Nephron progenitor cell (in vitro differentiated cells): ENCODE measurements at places on chromosomes 16 and 17.

DNA sequence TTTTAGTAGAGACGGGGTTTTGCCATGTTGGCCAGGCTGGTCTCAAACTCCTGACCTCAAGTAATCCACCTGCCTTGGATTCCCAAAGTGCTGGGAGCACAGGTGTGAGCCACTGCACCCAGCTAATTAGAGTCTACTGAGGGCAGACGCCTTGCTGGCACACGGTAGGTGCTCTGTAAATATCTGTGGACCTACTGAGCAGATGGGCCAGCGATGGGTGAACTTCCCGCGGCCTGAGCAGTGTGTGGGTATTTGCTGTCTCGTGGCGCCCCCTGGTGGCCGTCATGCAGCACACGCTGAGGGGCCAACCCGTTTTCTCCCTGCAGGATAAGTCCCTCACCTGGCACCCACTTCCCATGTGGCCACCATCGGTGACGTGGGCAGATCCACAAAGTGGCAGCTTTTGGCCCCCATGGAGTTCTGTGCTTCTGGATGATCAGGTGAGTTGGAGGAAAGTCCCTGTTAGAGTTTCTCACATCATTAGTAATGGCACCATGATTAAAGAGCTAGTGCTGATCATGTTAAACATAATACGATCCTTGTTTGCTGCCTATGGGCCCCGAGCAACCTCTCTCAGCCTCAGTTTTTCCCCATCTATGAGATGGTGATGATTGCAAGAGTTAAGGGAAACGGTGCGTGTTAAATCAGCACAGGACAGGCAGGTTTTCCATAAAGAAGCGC lies 40.7 kb downstream of the ZDHHC7 start:
- DNase-seq = peak; percentile 87

DNA sequence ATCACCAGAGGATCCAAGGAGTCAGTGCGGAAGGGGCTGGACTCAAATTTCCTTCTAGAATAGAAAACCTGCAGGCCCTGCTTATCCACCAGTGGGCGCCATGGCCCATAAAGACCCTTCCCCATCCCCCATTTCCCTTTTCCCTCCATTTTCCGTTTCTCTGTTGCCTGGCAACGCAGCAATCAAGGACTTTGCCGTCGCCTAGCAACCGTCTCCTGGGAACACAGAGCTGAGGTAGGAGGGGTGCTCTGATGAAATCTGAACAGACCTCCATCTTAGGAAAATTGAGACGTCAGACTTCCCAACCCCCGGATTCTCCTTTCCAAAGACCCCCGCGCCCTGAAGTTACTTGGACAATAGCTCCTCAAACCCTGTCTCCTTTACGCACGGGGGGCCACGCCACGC lies 5.7 kb downstream of the DLG4 start:
- peak; percentile 94 for DNase-seq

DNA sequence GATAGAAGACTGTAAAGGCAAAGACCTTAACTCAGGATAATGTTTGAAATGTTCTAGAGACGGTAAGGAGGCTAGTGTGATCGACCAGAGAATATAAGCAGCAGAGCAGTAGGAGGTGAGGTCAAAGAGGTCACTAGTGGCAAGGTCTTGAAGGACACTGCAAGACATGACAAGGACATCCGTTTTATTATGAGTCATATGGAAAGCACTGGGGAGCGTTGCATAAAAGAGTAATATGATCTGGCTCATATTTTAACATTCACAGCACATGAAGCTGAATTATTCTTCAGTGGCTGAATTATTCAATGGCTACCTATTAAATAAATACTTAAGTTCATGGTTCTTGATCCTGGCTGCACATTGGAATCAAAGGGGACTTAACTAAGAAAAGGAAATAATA lies 123.7 kb downstream of the SOX9 start:
- no peak for DNase-seq

- no peak for DNase-seq
Measured at GRCh38 chr16:77387815-77388209, 47.0 kb downstream of the ADAMTS18 start.

DNA sequence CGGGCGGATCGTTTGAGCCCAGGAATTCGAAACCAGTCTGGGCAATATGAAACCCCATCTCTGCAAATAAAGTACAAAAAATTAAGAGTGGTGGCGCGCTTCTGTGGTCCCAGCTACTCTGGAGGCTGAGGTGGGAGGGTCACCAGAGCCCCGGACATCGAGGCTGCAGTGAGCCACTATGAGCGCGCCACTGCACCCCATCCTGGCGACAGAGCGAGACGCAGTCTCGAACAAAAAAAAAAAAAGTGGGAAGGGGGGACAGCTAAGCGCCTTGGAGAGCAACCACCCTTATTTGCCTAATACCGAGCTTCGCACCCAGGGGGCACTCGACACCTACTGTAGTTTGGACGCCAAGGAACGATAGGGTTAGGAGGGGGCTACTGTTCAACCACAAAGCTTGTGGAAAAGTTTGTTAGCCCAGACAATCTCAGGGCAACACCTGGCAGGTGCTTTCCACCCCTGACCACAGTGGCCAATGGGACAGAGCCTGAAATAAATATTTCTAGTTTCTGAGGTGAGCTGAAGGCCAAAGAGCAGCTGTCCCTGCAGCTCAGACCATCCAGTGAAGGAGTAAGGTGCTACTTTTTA lies 847 bp upstream of the PSMC3IP start:
- DNase-seq = peak; percentile 81

DNA sequence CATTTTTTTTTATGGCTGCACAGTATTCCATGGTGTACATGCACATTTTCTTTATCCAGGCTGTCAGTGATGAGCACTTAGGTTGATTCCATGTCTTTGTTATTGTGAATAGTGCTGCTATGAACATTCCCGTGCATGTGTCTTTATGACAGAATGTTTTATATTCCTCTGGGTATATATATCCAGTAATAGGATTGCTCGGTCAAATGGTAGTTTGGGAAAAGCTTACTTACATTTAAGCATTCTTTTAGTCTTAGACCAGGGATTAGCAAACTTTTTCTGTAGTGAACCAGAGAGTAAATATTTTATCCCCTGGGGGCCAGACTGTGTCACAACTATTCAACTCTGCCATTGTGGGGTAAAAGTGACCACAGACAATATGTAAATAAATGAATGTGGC lies 40.2 kb downstream of the MED13 start:
- DNase-seq = no peak

DNA sequence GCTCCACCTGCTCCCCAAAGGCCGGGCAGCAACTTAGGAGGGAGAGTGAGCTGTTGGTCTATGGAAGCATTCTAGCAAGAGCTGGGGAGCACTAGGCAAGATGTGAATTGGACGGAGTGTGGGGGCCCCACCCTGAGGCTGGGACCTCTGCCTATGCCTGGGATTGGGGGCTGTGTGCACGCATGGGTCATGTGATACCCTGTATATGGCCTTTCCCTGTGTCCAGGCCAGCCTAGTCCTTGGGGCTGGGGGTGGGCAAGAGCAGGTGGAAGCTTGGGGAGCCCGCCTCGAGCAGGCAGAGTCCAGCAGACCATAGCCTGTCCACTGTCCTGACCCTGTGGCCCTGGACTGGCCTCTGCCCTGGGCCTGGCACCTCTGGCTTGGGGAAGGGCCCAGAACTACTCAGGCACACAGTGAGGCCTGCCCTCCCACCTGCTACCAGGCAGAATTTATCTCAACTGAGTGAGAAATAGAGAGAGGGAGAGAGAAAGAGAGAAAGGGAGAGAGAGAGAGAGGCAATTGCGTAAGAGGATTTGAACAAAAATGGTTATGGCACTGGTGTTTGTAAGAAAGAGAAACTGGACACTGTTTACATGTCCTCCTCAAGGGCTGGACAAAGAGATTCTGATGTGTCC lies 19.1 kb downstream of the PDP2 start:
- no peak for DNase-seq

DNA sequence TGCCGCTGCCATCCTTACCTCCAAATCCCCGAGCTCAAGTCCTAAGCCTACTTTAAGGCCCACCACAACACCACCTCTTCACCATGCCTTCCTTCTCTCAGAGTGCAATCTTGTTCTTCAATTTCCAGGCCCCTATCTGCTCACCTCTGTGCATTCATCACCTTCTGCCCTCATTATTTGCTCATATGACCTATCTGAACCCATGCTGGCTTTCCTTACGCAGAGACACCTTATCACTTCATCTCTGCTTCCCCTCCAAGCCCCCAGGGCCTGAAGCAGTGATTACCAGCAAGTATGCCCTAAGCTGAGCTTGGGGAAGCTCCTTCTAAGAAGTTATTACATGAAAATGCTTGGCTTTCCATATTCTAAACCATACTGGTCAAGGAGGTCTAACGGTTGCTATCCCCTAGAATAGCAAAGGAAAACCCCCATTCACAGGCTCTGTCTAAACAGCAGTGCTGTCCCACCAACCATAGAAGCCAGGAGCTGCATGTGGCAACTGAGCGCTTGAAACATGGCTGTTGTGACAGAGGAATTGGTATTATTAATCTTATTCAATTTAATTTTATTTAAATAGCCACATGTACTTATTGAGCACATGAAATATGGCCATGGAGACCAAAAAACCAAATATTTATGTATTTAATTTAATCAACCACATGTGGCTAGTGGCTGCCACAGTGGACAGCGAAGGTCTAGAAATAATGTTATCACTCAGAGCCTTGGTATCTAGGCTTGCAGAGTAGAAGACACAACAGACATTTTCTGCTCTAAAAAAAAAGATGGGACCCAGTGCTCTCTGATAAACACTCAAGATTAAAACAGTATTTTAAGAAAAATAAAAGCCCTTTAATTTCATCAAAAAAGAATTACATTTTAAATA lies 13.9 kb downstream of the USP7 start:
- no peak for DNase-seq
